ENCODE measurements at places on chromosomes 12 and 14. TPM values are rescaled to one million over a fixed set of nuclear protein-coding genes. Genes with fewer than 3 reads are reported as not detected.

GRCh38 chr14:73602994-73603393 is 9.3 kb upstream of the ACOT6 start:
- H3K36me3 ChIP-seq: no peaks in the 10 kb centered on the region
- H3K27me3 ChIP-seq: no peaks in the 10 kb centered on the region
- H3K4me3 ChIP-seq: no peak overlapping the region
- H3K27ac ChIP-seq: no peak overlapping the region
- DNase-seq: no peak

GRCh38 chr12:68434391-68435298 is 102.5 kb upstream of the MDM1 start:
- no peak overlapping the region for H3K27ac ChIP-seq
- no peaks in the 10 kb centered on the region for H3K36me3 ChIP-seq
- DNase-seq: no peak
- H3K4me3 ChIP-seq: no peak overlapping the region
- no peaks in the 10 kb centered on the region for H3K27me3 ChIP-seq
- no peaks in the 10 kb centered on the region for H3K4me1 ChIP-seq

CBLN3 gene
- 2.1 TPM for polyA plus RNA-seq

VPS29 gene
- 165 TPM for polyA plus RNA-seq
